Osteoblast (primary cell): ENCODE measurements at places on chromosomes 2 and 18. TPM values are rescaled to one million over a fixed set of nuclear protein-coding genes. Genes with fewer than 3 reads are reported as not detected.

The DSC1 gene
- total RNA-seq, result not detected in 2 replicates

The GPR155 gene
- 3.5 and 4.3 TPM in 2 replicates for total RNA-seq

DNA sequence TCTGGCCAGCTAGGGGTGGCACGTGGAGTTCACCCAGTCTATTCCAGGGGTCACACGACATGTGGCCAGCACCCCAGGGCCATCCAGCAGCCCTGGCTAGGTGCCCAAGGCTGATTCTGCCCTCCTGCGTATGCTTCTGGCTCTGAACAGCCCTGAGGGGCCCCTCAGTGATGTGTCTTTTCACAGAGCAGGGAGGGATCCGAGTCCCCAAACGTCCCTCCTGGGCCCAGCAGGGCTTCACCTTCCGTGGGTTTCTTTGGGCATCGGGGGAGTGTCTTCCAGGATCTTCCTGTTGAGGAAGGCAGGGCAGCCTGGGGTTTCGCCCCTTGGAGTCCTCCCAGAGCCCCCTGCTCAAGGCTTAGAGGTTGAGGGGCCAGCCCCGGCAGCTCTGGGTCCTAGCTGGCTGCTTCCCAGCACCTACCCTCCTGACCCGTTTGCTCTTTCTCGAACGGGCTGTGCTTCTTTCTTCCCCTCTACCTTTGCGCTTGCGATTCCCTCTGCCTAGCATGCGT, 165.9 kb downstream of the DYSF start:
- DNase-seq, result peak; percentile 4

- no peak for DNase-seq
Measured at GRCh38 chr2:64145119-64145518, 899 bp upstream of the PELI1 start.

DNA sequence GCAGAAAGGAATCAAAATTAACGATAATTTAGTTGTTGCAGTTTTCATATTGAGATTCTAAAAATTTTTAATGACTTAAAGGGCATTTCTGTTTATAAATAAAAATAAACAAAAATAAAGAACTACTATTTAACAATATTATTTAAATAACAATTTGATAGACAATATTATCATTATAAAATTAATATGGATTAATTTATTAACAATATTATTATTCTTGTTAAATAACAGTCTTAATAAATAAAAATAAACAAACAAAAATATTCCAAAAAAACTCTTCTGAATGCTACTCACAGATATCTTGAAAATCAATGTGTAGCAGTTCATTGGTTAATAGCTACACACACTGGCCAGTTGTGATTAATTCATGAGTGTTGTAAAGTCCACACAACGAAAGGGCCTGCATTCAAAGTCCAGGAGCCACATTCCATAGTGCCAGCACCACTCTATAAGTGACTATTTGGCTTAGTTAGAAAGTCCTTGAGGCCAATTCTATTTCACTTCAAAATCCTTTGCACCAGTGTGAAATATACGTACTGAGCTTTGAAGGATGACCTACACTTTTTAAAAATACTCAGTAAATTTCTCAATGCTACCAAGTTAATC, 117.1 kb downstream of the ZNF521 start:
- DNase-seq, result no peak

GRCh38 chr2:167028503-167028902, 140.2 kb downstream of the XIRP2 start:
- DNase-seq, result no peak
